ENCODE measurements at places on chromosomes 16 and 17.
A peak's percentile ranks its signal among the peaks of the same experiment; 100 is the strongest.

DNA sequence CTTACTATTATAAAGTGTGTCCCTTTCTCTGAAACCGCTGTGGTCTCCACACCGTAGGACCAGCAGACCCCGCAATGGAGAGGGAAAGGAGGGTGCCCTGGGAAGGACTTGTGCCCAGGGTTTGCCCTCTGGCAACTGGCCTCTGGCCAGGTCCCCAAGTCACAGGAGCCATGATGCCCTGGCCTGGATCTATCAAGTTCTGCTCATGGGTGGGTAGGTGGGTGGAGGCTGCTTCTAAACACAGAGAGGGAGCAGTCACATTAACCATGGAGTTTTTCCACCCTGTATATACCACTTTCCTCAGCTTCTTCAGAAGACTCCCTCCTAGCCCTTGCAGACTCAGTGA lies 9.4 kb upstream of the NEUROD2 start:
- DNase-seq: no peak

- DNase-seq: no peak
Observed at GRCh38 chr17:79461041-79461440, 149.8 kb downstream of the RBFOX3 start.

DNA sequence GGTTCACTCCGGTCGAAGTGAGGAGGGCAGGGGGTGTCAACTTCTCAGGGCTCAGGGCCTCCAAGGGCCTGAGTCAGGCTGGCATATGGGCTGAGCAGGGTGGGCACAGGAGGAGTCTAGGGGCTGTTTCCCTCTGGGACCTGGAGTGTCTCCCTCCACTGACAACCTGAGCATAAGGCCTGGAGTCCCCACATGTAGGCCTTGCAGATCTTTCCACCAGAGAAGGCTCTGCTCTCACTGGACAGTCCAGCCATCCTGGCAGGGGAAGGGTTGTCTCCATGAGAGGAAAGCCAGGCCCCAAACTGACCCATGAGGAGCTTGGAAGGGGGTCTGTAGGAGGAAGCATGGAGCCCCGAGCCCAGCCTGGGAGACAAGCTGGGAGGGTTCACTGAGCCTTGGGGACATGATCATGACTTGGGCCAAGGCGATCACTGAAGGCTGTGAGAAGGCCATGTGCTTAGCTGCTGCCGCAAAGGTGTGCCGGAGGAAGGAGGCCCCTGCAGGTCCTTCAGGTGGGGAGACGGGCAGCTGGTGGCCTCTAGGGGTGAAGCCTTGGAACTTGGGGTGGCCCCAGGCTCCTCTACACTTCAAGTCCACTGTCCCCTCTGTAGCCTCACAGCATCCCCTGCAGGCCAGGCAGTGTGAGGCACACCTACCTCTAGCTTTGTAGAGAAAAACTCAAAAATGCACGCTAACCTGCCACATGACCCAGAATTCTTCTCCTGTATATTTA lies 9.9 kb downstream of the CMTM2 start:
- peak; percentile 71 for DNase-seq

- no peak for DNase-seq
Observed at GRCh38 chr17:70098030-70098429, 23.0 kb downstream of the KCNJ16 start.

GRCh38 chr16:54928411-54929089 lies 2.1 kb upstream of the IRX5 start:
- DNase-seq: peak; percentile 20

- DNase-seq: no peak
Observed at GRCh38 chr17:66340720-66341119, 38.3 kb downstream of the PRKCA start.

DNA sequence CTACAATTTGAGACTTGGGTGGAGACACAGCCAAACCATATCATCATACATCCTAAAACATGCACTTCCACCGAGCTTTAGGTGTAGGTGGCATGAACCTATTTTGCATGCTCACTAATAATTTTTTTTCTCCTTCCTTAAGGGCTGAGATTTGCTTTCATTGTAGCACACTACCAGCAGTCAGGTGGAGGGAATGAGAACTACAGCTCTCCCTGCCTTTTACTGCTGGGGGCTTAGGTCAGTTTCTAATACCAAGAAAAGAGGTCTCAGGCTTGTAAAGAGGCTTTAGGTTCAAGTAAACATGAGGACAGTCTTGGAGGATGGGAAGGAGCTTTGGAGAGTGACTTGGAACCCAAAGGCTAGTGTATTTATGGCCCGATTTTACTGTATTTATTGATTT lies 22.0 kb downstream of the CFAP20 start:
- no peak for DNase-seq
